ENCODE measurements at places on chromosomes 1 and 21.

GRCh38 chr1:85146972-85147359 is 53.9 kb downstream of the SYDE2 start:
- no peak for DNase-seq

DNA sequence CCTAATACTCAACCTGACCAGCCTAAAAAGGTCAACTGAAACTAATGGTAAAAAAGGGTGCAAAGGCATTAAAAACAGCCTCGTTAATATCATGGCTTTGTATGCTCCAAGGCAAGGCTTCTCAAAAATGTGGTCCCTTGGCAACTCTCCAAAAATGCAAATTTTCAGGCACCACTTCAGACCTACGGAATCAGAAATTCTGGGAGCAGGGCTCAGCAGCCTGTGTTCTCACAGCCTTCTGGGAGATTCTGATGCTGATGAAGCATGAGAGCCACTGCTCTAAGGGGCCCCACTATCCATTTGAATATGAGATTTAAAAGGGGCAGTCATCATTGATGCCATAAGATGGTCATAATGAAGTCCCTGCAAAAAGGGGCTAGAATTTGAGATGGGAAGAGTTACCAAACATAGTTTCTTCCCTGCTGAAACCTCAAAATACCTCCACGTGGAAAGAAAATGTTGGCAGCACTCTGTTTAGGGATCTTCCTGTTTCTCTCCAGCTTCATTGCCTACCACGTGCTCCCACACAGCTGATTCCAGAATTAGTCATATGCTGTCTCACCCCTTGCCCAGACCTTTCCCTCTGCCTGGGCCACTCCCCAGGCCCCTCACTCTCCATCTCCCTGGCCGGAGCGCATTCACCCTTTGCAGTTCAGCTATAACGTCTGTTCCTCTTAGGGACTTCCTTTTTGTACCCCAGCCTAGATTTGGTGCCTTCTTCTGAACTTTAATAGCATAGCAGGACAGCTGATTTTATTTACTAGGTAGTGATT is 46.7 kb downstream of the PHC2 start:
- DNase-seq: no peak

- DNase-seq: no peak
These were observed 87.3 kb upstream of the TLR5 start for GRCh38 chr1:223230161-223230881.

GRCh38 chr1:239128541-239128940 is 257.8 kb upstream of the CHRM3 start:
- no peak for DNase-seq

- no peak for DNase-seq
These were observed 30.9 kb upstream of the CACYBP start for GRCh38 chr1:174968750-174969244.

GRCh38 chr1:36486439-36487335 is 4.0 kb upstream of the CSF3R start:
- DNase-seq: no peak

DNA sequence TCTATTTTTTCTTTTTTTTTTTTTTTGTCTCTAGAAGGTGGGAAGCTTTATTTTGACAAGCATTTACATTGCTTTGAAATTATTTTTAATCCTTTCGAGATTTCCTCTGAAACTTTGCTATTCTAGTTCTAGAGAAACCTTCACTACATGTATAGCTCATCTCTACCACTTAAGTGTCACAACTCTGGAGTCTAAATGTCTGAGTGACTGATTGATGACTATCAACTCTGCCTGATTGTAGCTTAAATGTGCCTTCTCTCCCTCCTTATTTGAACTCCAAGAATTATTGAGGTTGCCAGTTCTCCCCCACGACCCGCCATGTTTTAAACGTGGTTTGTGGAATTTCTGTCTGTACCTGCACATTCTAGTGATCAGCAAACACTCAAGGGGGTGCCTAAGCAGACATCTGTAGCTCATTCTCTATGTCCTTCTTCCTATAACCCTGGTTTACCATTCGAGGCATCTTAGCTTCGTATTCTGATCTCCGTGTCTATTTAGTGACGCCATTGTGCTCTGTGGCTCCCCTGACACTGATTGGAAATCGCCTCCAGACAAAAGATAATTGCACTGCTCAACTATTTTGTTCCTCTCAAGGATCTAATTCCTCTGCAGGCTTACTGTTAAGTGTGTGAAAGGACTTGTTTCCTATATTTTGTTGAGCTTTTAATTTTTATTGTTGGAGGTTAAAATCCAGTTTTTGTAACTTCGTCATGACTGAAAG is 1570.6 kb downstream of the BRINP3 start:
- DNase-seq: no peak

- no peak for DNase-seq
These were observed 474.0 kb downstream of the LTN1 start for GRCh38 chr21:28518630-28519029.

GRCh38 chr1:48627486-48627885 is 149.2 kb downstream of the BEND5 start:
- DNase-seq: no peak

DNA sequence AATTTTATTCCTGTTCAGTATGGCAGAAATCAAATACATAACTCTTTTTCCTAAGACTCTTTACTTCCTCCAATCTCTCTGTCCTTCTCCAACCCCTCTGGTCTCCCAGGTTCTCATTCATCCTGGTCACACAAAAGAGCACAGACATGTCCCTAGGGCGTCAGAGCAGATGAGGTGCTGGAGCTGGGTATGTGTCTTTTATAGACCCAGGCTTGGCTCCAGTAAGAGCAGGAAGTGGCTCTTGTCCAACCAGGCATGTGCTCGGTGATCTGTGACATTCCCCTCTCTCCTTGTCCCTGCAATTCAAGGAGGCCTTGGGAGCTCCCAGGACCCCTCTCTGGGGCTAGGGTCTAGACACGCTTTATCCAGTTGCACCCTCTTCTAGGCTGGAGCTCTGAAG is 18.0 kb upstream of the LCE2D start:
- no peak for DNase-seq

- DNase-seq: no peak
These were observed 52.7 kb upstream of the FMOD start for GRCh38 chr1:203403586-203403985.

GRCh38 chr1:154218545-154218944 is 2.2 kb upstream of the UBAP2L start:
- no peak for DNase-seq

- no peak for DNase-seq
These were observed 25.1 kb downstream of the WDR64 start for GRCh38 chr1:241677201-241677600.

DNA sequence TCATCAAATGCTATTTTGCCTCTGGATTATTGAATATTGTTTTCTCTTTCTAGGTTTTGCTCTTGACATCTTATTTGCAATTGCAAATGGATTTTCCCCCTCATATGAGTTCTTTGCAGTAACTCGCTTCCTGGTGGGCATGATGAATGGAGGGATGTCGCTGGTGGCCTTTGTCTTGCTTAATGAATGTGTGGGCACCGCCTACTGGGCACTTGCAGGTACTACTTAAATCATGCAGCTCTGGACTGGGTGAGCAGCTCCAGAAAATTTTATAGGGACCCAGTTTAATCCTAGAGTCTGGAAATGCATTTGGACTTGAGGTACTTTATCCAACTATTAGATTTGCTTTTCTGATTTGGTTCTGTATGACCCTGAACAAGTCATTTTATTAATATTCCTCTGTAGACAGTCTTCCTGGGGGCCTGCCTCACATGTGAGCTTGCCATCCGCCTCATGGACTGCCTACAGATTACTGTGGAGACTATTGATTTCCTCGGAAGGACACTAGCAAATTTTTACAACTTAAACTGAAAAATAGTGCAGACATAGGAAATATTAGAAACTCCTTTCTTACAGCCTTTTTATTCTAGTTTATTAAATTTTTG is 44.5 kb downstream of the SLC22A15 start:
- DNase-seq: peak; percentile 59

GRCh38 chr1:3594706-3595377 is 16.5 kb downstream of the MEGF6 start:
- DNase-seq: no peak

GRCh38 chr1:8687538-8687937 is 129.9 kb downstream of the RERE start:
- DNase-seq: no peak

DNA sequence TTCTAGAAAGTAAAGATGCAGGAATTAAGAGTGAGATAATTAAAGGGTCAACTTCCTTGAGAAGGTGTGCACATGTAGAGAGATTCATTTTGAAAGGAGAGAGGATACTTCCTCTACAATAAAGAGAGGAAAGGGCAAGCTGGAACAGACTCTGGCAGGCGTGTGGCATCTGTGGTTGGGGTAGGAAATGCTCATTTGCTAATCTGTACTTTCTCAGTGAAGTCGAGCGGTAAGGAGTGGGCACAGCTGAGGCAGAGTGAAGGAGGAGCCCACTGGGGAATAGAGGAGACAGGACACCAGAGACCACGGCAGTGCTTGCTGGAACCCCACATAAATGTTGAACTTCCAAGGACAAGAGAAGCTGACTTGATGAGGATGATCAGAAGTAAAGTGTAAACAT is 49.1 kb downstream of the PCSK9 start:
- no peak for DNase-seq

DNA sequence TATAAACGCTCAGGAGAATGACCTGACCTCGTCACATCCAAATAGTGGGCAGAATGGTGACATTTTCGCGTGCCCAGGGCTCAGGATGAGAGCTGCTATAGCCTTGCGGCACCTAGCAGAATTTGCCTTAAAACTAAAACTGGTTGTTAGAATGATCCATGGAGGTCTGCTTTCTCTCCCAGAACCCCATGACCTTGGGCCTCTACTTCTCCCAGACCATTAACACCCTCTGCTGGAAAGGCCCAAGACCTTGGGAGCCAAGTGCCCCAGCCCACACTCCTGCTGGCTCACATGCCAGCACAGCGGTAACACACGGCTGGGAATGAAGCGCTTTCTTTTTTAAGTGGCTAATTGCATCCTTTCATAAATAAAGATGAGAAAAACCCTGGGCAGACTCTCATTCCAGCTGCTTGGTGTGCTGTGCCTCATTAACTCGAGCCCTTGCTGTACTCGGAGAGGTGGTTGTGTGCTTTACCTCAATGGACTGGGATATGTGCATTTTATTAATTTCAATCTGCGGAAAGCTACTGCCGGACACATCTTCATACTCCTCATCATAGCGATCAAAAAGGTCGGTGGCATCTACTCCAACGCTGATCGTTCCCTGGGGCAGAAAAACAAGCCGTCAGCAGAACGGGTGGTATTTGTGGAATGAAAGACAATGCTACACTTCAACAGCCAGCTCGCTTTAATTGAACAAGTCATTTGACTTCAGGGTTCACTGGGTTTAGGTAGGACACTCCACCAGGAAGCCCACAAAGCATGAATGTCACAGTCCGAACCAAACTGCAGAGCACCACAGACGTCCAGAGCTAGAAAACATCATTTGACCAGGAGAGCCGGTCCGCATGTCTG is 29.0 kb downstream of the THAP3 start:
- no peak for DNase-seq

DNA sequence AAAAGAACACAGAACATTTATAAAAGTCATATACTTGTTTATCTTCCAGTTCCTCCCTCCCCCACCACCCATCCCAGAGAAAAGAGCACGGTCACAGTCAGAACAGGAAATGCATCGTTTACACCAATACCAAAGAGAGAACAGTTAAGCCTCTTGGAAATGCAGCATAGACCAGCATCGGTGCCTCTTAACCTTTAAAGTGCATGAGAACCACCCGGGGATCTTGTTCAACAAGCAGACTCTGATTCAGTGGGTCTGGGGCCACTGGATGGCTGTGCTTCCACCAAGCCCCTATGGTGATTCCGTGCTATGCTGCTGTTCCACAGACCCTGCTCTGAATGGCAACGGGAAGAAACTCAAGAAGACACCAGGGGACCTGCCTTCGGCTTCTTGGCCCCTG is 19.2 kb downstream of the FAM89A start:
- DNase-seq: no peak

DNA sequence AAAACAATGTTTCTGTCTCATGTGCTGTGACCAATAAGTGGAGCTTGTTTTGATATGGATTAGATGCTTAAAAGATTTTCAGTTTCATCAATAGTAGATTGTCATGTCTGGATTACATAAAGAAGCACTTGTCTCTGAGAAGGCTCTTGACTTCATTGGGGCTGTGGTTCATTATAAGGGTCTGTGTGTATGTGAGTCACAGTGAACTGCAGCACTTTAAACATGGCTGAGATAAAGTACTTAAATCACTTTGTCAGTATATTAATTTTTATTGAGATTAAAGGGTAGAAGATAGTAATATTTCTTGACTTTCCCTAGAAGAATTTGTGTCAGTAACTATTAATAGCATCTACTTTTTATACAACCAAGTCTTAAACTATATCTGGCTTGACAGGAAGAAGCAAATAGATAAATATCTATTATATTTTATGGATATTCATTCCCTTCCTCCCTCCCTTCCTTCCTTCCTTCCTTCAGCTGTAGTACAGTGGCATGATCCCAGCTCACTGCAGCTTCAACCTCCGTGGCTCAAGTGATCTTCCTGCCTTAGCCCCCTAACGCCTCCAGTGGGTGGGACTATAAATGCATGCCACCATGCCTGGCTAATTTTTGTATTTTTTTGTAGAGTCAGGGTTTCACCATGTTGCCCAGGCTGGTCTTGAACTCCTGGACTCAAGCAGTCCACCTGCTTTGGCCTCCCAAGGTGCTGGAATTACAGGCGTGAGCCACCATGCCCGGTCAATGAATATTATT is 48.8 kb downstream of the ZFYVE9 start:
- DNase-seq: no peak

- no peak for DNase-seq
These were observed 99.4 kb upstream of the C1orf87 start for GRCh38 chr1:60173006-60173405.

GRCh38 chr1:53968125-53968513 is 22.0 kb downstream of the LRRC42 start:
- no peak for DNase-seq

DNA sequence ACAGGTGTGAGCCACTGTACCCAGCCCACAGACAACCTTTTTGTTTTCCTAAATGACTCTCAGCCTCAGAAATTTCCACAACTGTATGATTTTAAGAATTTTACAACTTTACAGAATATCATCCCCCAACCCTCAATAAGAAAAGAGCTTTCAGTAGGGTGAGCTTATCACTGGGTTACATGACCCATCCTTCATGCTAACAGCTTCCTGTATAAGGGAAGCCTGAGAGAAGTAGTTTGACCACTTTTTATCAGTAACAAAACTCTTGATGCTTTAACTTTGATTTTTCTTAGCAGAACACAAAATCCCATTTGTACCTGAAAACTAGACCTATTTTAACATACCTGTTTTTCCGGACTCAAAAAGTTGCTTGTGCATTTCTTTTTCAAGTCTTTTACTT is 9.7 kb upstream of the MYBPHL start:
- DNase-seq: no peak

DNA sequence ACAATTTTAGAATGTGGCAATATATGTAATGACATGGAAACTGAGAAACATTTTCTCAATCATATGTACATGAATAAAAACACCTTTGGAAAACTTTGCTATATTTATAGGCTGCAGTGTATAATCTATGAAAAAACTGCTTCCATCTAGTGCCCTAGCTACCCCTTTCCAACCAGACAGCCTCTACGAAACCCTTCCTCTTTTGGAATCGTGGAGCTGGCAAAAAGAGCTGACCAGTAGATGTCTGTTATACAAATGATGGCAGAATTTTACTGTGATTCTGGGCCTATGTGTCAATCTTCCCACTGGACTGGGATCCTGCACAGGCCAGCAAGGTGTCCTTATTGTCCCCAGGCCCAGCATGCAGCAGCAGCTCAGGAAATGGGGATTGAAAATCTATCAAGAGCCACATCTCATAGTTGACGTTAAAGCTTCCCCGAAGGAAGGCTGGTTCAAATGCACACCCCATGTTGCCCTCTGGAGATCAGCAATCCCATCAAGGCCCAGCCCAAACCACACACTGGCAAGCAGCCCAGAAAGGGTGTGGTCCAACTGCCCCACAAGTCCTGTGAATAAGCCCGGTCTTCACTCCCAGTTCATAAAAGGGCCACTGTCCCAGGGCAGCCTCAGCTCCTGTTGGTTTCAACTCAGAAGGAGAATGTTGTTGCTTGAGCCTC is 8.8 kb upstream of the FAM20B start:
- DNase-seq: no peak
